ENCODE measurements at places on chromosomes 7 and 10.

DNA sequence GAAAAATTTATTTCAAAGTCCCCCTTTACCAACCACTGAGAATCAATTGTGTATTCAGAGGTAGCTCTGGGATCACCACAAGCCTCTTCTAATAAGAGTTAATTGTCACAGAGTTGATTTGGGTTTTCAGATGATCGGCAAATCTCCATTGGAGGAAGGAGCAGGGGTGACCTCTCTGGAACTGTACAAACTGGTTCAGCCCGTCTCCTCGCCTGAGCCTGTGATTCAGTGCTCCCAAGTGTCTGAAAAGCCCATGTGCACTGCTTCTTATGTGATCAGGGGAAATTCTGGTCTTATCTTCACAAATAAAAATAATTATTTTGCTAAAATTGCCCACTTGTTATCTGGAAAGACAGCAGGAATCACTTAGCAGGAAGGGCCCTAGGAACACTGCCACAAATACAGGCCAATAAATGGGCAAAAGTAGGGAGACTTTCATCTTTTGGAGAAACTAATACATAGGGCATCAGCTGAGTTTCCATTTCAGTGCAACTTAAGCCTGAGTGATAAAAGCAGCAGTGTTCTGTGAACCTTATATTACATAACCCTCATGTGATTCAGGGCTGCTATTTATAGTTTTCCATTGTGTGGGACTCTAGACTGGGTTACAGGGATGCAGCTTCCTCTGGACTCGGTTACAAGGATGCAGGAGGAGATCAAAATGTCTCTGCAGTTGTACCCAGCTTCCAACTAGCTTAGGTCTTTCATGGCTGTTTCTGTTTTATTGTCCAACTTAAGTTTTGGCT, 32.3 kb downstream of the CDK1 start:
- DNase-seq: no peak

DNA sequence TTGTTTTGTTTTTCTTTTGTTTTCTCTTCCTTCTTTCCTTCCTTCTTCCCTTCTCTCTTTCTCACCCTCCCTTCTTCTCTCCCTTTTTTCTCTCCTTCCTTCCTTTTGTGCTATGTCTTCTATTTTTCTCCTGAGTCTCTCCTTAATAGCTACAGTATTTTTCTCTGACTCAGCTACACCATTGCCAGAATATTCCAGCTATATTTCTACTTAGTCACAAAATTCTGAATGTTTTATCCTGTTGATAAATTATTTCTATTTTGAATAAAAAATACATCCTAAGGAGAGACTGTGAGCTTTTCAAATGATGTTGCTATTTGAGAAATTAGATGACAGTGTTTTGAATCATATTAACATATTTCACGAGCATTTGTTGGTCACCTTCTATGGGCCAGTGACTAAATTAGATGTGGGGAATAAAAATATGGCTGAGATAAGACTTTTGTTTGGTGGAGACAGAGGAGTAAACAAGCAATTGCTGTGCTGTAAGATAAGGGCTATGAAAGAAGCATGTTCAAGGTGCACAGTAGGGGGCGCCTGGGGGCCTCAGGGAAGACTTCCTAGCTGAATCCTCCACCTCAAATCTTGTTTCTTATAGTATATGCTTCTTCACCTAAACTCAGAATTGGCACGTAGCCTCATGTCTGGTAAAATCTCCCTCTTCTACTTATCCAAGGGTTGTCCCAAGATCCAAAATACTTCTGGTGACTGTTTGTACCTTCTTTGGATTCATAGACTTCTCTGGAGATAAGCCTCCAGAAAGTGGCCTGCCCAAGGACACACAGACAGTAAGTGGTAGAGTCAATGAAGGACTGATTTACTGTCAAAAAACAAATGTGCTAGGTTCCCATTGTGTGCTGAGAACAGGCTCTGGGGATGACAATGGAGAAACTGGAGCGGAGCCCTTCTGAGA, 115.5 kb upstream of the CREB5 start:
- DNase-seq: no peak

- no peak for DNase-seq
Measured at GRCh38 chr7:38335128-38335491, 61.7 kb upstream of the TARP start.

- no peak for DNase-seq
Measured at GRCh38 chr10:504121-504611, 185.3 kb downstream of the DIP2C start.

DNA sequence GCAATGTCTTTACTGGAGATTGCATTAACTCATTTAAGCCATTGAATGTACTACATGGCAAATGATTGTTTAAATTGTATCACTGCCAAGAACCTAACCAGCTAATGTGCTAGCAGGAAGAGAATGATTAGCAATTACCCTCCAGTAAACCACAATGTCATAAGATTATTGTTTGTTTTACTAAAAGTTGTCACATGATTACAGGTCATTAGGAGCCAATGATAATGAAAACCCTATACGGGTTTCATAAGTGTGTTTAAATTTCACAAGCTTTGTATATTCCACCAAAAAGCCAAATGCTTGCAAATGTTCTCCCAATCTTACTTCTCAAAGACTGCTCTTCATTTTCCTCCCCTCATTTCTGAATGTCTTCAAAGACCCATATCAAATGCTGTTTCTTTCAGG, 76.5 kb upstream of the PPP1R3C start:
- DNase-seq: no peak

Data from GM12864 (cell line).